ENCODE measurements at places on chromosomes 2 and 18. TPM values are rescaled to one million over a fixed set of nuclear protein-coding genes. Genes with fewer than 3 reads are reported as not detected.

Gene FAP
- 15.0 TPM for total RNA-seq

Gene GREB1
- total RNA-seq = 3.1 TPM

Gene SLC19A3
- 6.2 TPM for total RNA-seq

Gene FOXD4L1
- 0.17 TPM for total RNA-seq

Gene IL18RAP
- total RNA-seq = 0.64 TPM

Gene ADAM23
- 2.2 TPM for total RNA-seq

Gene SPHKAP
- total RNA-seq = 0.18 TPM

Gene MBP
- 56.7 TPM for total RNA-seq

Gene POTEI
- not detected for total RNA-seq

Gene GCKR
- not detected for total RNA-seq

Gene MRO
- total RNA-seq = 0.86 TPM

Gene MC4R
- 0.17 TPM for total RNA-seq

Gene METTL5
- 40.3 TPM for total RNA-seq

Gene RESP18
- not detected for total RNA-seq

Gene ABCG8
- total RNA-seq = not detected

Gene EGR4
- not detected for total RNA-seq

Gene GPBAR1
- total RNA-seq = 4.3 TPM

Gene CCL20
- 1.9 TPM for total RNA-seq

DNA sequence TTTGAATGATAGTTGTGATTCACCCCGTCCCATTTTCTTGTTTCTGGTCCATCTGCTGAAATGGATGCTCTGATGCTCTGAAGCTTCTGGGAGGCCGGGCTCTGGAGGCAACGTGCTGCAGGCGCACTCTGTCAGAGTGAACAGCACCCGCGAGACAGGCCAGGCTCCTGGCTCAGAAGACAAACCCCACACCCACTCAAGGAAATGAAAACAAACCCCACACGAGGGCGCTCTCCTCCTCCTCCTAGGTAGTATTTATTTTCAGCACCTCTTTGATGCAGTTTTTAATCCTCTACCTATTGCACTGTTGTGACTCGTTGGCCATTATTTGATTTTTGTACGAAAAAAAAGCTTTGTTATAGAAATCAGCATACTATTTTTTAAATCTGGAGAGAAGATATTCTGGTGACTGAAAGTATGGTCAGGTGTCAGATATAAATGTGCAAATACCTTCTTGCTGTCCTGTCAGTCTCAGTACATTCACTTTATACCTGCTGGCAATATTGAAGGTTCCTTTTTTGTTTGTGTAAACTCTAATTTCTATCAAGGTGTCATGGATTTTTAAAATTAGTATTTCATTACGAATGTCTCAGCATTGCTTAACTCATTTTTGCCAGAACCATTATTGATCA lies 10.3 kb upstream of the CHST10 start:
- H3K4me3 ChIP-seq = no peak overlapping the region
- H3K4me1 ChIP-seq = no peaks in the 10 kb centered on the region
- no peaks in the 10 kb centered on the region for H3K36me3 ChIP-seq
- no peaks in the 10 kb centered on the region for H3K27me3 ChIP-seq

GRCh38 chr2:76642129-76642528 lies 880.0 kb downstream of the LRRTM4 start:
- DNase-seq = no peak
- no peak overlapping the region for H3K4me3 ChIP-seq
- H3K27me3 ChIP-seq = no peaks in the 10 kb centered on the region
- H3K27ac ChIP-seq = no peak overlapping the region
- H3K4me1 ChIP-seq = no peaks in the 10 kb centered on the region

- H3K27ac ChIP-seq = no peak overlapping the region
- no peaks in the 10 kb centered on the region for H3K4me1 ChIP-seq
- no peak overlapping the region for H3K4me3 ChIP-seq
- H3K27me3 ChIP-seq = no peaks in the 10 kb centered on the region
- peak; percentile 32 for DNase-seq
Observed at GRCh38 chr2:7725171-7725849, 808.1 kb downstream of the RNF144A start.

DNA sequence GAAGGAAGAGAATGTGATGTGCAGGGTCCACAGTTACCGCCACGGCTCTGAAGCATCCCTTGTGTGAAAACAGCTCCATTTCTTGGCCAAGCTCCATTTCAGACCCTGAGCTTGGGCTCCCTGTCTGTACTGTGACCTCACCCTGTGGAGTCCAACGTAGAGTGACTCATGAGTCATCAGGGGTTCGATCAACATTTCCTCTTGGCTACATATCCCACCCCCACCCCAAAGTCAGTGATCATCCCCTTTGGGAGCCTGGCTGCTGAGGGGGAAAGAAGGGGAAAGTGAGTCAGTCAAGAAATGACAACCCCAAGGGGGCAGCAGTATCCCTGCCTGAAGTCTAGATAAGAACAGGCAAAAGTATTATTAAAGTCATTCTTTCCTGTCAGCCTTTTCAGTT lies 62.2 kb downstream of the PAPOLG start:
- H3K27me3 ChIP-seq = no peaks in the 10 kb centered on the region
- no peak overlapping the region for H3K4me3 ChIP-seq
- no peaks in the 10 kb centered on the region for H3K4me1 ChIP-seq
- no peak overlapping the region for H3K27ac ChIP-seq
- no peaks in the 10 kb centered on the region for H3K36me3 ChIP-seq

GRCh38 chr18:39225373-39225772 lies 1659.8 kb upstream of the CELF4 start:
- no peak overlapping the region for H3K27ac ChIP-seq
- DNase-seq = no peak
- no peak overlapping the region for H3K4me3 ChIP-seq
- H3K4me1 ChIP-seq = no peaks in the 10 kb centered on the region
- H3K36me3 ChIP-seq = no peaks in the 10 kb centered on the region
- no peaks in the 10 kb centered on the region for H3K27me3 ChIP-seq

DNA sequence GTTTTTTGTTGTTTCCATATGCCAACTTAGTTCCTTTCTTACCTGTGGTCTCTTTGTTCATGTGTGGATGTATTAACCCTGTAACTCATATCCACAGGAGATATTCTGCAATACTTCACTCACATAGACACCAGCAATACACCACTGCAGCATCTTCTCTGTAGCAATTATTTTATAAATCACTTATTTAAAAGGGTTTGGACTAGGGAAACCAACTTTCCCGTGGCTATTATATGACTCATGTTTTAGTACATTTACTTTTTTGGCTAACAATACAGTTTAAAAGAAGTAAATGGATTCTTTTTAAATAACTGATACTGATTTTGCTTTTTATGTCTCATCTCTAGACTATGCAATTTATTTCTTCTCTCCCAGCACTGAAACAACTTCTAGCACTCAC lies 488.9 kb downstream of the MBD2 start:
- no peaks in the 10 kb centered on the region for H3K27me3 ChIP-seq
- DNase-seq = no peak
- no peaks in the 10 kb centered on the region for H3K4me1 ChIP-seq
- no peaks in the 10 kb centered on the region for H3K36me3 ChIP-seq
- no peak overlapping the region for H3K27ac ChIP-seq
- no peak overlapping the region for H3K4me3 ChIP-seq

- no peak for DNase-seq
- peaks cover 20% of the 10 kb centered on the region for H3K4me1 ChIP-seq
- no peaks in the 10 kb centered on the region for H3K36me3 ChIP-seq
- H3K27me3 ChIP-seq = no peaks in the 10 kb centered on the region
- no peak overlapping the region for H3K4me3 ChIP-seq
- H3K27ac ChIP-seq = no peak overlapping the region
Observed at GRCh38 chr2:218785103-218785502, 3.2 kb downstream of the CYP27A1 start.

DNA sequence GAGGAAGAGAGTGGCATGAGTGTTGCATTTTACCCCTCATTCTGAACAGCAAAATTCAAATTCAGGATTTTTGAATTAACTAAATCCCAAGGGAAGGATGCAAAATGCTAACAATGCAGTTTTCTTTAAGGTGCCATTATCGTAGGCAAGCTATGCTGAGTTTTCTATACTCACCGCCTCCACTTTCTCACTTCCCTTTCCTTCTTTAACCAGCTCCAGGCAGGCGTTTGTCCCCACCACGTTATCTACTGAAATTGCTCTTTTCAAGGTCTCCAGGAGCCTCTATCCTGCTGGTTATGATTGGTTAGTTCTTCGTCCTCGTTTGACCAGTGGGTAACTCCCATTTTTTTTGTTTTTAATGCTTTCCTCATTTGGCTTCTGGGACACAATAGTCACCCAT lies 1.8 kb upstream of the CPO start:
- no peaks in the 10 kb centered on the region for H3K36me3 ChIP-seq
- H3K4me1 ChIP-seq = no peaks in the 10 kb centered on the region
- H3K4me3 ChIP-seq = no peak overlapping the region
- DNase-seq = no peak
- no peak overlapping the region for H3K27ac ChIP-seq

GRCh38 chr2:10960606-10961489 lies 49.1 kb downstream of the KCNF1 start:
- H3K27ac ChIP-seq = no peak overlapping the region
- no peaks in the 10 kb centered on the region for H3K4me1 ChIP-seq
- no peak for DNase-seq
- no peaks in the 10 kb centered on the region for H3K27me3 ChIP-seq
- no peaks in the 10 kb centered on the region for H3K36me3 ChIP-seq
- H3K4me3 ChIP-seq = no peak overlapping the region

DNA sequence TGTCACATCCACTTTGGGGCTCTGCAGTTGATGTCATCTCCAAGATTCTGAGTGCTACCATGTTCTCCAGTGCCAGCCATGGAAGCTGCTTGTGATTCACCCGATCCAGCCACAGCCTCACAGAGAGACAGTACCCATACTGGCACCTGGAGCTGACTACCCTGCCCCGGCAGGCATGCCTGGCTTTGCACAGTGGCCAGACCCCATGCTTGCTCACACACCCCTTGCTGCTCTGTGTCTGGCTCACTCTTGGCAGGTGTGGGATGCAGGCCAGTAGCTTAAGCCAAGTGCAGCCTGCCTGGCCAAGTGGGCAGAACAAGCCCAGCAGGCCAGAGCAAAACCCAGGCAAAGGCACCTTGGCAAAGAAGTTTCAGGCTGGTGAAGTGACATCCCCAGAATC lies 828.4 kb upstream of the VRK2 start:
- no peaks in the 10 kb centered on the region for H3K27me3 ChIP-seq
- H3K27ac ChIP-seq = no peak overlapping the region
- H3K36me3 ChIP-seq = no peaks in the 10 kb centered on the region

DNA sequence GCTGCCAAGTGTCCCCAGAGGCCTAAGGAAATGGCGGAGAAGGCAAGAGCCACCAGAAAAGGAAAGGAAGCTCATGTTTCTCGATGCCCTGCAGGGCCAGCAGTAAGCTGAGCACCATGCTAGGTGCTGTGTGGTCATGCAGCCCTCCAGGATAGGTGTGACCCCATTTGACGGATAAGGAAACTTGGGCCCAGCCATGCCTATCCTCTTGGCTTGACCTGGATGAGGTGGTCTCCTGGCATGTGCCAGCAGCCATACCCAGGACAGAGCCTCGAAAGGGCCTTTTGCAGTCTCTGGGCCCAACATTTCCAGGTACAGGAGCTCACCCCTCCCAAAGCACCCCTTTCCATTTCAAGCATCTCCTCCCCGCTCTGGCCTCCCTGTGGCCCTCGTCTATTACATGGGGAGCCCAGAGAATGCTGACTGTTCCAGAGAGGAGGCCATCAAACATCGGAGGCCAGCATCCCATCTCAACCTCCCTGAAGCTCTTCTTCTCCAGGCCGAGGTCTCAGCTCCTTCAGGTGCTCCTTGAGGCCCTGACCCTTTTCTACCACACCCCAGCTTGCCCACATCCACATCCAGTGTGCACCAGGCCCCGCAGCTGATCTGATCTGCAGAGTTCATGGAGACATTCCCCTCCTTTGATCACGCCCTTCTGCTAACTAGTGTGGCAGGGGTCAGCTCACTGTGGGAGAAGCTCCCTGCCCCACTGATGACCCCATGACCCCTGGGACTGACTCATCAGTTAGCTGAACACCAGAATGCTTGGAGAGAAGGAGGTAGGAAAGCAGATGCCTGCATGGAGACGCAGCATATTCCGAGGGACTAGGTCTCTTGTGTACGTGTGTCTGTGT lies 208.4 kb downstream of the TNS1 start:
- H3K4me3 ChIP-seq = no peak overlapping the region
- H3K4me1 ChIP-seq = peaks cover 4% of the 10 kb centered on the region
- DNase-seq = no peak

DNA sequence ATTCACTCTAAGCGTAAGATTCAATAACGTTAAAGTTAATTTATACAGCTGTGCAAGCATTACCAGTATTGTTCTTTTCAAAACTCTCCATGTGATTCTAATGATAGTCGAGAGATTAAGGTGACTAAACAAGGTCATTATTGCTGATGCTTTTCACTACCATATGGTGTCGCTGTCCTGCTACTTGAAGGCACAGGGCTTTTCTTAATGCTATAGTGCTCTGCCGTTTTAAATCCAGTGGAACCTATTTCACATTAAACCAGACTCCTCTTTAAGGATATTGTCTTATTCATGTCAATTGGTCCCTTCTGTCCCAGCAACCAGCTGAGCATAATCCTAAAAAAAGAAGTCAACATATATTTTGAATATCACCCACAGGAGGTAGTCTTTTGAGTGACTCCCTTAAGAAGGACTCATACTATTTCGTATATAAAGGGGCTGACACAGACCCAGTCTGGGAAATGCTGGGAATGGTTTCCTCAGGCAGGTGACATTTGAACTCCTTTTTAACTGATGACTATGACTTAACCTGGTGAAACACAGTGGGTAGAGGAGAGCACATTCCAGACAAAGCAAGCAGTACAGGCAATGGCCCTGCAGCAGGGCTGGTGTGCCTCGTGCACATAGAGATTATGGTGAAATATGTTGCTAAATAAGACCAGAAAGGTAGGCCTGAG lies 53.9 kb upstream of the CYTIP start:
- no peak overlapping the region for H3K27ac ChIP-seq
- H3K4me1 ChIP-seq = no peaks in the 10 kb centered on the region
- H3K27me3 ChIP-seq = no peaks in the 10 kb centered on the region
- no peaks in the 10 kb centered on the region for H3K36me3 ChIP-seq
- DNase-seq = peak; percentile 18
- H3K4me3 ChIP-seq = no peak overlapping the region

GRCh38 chr18:55790296-55790695 lies 202.3 kb upstream of the TCF4 start:
- H3K4me1 ChIP-seq = no peaks in the 10 kb centered on the region
- H3K4me3 ChIP-seq = no peak overlapping the region
- no peak overlapping the region for H3K27ac ChIP-seq
- no peaks in the 10 kb centered on the region for H3K36me3 ChIP-seq

DNA sequence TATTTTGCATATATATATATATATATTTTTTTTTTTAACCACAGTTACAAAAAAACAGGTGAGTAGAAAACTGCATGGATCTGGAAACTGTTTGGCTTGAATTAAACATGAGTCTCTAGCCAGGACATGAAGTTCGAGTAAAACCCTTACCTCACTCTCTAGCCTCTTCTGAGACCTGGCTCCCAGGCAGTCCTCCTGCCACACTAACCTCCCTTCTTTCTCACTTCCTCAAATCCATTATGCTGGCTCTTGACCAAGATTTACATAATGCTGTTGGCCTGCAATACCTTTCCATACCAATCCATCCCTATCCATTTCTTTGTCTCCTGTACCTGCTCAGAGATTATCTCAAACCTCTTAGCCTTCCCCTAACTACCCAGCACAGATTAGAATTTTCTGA lies 34.0 kb downstream of the PIGN start:
- no peak for DNase-seq
- H3K4me3 ChIP-seq = no peak overlapping the region
- no peak overlapping the region for H3K27ac ChIP-seq
- H3K27me3 ChIP-seq = no peaks in the 10 kb centered on the region
- no peaks in the 10 kb centered on the region for H3K36me3 ChIP-seq
